ENCODE measurements at places on chromosomes 6 and 20.

DNA sequence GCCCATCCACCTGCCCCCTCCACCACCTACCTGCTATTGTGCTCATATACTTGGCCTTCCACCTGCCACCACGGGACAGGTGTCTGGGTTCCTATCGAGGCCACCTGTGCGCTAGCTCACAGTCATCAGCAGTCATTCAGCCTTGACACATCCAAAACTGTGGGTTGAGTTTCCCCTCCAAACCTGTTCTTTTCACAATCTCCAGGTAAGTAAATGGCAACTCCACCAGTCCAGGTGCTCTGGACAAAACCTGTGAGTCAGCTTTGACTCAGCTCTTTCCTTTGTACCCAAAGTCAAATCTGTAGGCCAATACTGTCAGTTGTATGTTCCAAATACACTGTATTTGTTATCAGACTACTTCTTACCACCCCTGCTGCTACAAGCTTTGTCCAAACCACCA lies 52.6 kb downstream of the SPTLC3 start:
- no peak for DNase-seq

DNA sequence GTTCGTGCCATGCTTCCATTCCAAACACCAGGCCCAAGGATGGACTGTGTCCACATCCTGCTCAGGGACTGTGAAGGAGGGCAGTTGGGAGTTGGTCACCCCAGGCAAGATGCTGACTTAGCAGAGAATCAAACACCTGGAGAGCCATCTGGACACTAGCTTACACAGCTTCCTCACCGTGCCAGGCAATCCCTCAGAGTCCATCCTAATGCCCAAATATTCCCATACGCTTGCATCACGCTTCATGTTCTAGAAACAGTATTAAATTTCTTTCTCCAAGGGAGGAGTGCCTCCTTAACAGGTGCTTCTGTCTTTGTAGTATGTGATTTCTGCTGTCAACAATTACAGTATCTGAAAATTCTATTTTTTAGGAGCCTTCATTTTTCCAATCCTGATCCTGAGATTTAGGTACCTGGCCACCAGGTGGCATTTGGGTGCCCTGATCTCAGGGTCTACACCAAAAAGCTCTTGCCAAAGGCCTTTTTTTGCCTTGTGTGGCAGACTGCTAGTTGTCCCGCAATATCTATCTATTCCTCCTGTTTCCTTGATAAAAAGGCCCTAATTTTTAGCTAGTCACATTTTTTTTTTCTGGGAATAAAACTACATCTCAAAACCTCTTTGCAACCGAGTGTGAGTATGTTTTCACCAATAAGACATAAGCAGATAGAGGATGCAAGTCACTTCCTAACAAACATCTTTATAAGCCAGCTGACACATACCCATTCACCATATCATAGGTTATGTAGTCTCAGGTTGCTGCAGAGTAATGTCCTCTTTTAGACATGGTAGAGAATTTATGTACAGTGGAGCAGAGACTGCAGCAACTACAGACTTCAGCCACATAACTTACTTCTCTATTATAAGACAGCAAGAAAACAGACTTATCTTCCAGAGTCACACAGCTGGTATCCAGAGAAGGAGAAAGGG lies 85.0 kb downstream of the PREP start:
- no peak for DNase-seq

DNA sequence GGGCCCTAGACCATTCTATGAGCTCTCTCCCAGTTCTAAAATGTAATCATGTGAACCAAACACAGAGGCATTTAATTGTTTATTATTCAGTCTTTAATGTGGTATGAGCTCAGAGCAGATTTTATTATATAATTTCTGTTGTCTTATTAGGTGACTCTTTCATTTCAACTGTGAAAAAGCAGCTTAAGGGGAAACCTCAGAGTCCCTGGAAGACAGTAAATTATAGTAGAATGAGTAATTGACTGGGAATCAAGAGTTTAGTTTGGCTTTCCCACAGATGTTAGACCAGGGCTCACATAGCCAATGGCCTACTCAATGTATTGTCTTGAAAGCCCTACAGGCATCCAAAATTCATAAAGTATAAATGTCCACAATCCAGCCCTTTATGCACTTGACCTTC lies 390.4 kb upstream of the SLC35B3 start:
- DNase-seq, result no peak

DNA sequence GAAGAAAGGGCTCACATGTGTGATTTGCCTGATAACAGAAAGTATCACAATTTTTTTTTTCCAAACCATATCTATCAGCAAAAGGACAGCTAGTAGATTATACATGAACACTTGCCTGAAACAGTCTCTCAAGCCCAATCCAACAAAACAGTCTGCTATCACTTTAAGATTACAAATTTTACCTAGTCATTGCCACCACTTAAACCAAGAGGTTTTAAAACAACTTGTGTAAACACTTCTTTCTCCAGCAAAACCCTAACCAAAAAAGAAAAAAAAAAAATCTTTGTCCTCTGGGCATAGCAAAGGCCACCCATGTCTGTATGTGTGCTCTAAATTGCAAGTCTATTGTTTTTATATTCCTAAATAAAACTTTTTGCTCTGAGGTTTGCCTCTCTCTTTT lies 1568.4 kb downstream of the GRIK2 start:
- no peak for DNase-seq

- no peak for DNase-seq
These were observed 265.8 kb upstream of the PLCB4 start for GRCh38 chr20:8803065-8803464.

GRCh38 chr6:133435065-133435728 lies 194.0 kb downstream of the EYA4 start:
- no peak for DNase-seq

DNA sequence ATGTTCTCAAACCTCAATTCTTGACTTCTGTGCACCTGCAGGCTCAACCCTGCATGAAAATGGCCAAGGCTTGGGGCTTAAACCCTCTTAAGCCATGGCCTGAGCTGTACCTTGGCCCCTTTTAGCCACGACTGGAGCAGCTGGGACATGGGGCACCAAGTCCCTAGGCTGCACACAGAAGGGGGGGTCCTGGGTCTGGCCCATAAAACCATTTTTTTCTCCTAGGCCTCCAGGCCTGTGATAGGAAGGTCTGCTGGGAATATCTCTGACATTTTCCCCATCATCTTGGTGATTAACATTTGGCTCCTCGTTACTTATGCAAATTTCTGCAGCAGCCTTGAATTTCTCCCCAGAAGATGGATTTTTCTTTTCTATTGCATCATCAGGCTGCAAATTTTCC lies 119.4 kb upstream of the VGLL2 start:
- no peak for DNase-seq

- DNase-seq, result no peak
These were observed 55.3 kb upstream of the BTN3A2 start for GRCh38 chr6:26309731-26310142.

DNA sequence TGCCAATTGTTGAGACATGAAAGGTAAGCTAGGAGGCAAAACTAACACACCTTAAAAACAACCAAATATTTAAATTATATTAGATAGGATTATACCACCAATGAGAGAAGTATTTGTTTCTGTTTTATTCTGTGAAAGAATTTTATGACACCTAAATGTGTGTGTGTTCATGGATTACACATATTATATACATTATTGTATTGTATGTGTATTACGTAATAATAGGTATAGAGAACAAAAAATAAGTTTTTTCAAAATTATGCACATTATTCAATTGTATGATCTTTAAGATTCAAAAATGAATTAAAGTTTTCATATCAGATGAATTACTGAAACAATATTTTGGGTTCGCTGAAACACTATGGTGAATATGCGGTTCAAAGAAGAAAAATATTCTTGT lies 84.3 kb upstream of the FABP7 start:
- DNase-seq, result no peak

DNA sequence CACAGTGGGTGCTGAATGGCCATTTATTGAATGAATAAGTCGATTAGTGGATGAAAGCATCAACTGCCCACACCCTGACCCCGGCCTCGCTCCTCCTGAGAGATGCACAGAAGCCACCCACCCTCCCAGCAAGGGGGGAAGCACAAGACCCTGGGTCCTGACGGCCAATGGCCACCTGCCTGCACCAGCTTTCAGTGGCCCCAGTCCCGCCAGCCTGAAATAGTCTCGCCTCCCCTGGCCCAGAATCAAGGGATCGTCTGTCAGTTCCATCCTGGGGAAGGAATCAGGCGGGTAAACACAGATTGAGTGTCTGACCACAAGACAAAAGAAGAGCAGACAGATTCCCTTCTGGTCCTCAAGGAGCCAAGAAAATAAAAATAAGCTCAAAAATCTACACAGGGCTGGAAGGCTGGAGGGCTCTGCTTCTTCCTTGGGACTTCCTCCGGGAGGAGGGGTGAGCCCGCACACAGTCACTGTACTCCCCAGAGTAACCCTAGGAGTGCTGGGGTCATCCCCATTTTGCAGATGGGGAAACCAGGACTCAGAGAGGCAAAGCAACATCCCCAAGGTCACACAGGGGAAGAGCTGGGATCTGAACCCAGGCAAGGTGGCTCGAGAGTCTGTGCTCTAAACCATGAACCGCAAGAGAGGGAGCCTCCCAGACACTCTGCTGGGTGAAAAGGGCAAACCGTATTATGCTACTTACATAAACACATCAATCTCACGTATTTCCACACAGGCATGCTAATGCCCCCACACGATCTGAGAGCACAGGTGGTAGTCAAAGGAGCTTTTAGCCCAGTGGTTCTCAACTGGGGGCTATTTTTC lies 7.8 kb downstream of the PREX1 start:
- no peak for DNase-seq

DNA sequence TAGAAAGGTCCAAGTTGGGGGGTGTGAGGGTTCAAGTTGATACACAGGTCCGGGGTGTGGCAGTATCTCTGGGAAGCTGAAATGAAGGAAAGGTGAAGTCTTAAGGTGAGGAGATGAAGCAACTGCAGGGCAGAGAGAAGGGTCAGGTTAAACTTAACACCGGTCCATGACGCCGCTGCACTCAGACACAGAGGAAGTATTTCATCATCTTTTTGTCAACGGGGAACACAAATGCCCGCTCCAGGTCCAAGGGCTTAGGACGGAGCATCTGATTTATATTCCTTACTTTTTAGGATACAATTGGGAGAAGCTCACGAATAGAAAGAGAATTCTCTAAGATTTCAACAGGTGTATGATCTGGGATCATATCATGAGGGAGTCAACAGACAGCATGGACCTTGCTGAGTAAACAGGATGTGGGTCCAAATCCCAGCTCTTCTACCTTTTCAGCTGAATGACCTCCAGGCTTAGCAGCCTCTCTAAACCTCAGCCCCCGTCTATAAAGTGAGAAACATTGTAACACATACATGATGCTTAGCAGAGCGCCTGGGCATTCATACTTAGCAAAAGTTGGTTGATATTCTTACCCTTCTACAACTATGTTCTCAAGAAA lies 197.5 kb downstream of the ATXN1 start:
- no peak for DNase-seq

DNA sequence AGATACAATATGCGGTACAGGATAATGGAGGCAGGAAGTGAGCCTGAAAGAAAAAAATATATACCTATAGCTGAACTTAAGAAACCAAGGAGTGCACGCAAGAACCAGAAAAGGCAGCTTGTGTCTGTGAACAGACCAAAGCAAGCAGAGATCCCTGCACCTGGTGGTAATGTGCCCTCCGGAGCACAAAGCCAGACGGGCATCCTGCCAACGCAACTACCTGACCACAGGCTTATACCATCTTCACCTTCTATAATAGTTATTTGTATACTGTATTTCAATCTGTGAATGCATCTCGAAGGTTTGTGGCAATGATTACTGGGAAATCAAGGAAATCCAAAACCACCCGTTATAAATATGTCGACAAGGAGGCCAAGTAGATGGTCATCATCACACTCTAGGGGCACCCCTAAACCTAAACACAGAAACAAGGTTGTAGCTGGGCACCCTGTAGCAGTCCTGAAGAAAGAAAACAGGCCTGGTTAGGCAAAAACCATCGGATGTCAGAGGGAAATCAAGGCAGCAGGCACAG lies 801 bp downstream of the FBXL4 start:
- DNase-seq, result no peak

DNA sequence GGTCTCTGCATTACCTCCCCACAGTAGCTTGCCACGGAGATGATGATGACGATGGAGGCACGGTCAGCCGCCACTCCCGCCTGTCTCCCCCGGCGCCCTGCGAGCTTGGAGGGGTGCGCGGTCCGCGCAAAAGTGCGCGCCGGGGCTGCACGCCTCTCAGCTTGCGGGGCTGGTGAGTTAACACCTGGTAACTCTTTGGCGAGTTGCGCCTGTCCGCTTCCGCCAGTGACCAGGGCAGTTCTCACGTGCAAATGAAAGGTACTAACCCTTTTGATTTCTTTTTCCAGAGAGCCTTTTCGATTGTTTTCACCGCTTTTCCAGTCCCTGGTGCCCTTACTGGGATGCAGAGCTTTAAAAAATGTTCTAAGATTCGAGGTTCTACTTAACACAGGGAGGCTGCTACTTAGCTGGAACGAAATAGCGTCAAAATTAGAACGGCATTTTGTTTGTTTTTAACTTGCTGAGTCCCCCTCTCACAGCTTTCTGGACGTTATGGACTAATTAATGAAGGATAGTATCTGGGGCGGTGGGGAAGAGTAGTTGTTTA lies 6.2 kb downstream of the GRIK2 start:
- no peak for DNase-seq

DNA sequence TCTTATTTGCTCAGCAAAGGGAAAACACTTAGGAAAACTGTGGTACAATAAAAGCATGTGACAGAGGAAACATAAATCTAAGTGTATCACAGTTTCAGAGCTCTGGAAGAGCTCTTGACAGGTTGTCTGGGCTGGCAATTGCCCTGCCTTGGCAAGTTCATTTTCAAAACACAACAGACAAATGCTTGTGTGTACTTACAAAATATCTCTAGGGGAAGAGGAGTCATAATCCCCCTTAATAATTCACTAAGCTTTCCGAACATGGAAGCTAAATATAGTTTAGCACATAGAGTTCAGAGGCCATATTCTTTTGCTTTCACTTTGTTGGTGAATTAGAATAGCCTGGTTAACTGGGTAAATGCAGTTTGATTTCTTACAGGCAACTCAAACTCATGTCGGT lies 211.6 kb upstream of the THEMIS start:
- DNase-seq, result no peak

DNA sequence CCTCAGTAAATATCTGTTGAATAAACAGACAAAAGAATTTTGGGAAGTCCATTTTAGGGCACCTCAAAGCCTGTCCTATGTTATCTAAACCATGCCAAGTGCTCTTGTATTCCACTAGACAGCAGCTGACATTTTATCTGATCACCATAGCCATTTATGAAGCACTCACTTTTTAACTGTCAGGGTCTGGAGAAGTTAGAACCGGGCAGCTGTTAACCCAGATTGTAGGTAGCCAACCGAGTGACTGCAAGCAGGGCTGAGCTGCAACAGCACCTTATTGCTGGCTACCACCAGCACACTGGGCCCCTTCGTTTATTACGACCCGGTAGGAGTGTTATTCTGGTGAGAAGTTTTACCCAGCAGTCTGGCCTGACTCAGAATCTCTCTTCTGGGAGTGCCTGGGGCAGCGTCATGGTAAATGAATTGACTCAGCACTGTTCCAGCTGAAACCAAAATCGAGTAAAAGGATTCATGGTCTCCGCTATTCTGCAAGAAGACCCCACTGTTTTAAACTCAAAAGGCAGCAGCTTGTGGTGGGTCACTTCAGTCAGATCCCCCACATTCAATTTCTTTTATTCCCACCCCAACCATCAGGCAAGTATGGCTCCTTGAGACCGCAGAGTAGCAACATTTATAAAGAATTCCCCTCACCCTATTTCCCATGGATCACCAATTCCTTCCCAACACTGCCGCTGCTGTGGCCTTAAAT lies 1.7 kb downstream of the UBE2V1 start:
- no peak for DNase-seq
